ENCODE measurements at places on chromosomes 7 and 10. TPM values are rescaled to one million over a fixed set of nuclear protein-coding genes. Genes with fewer than 3 reads are reported as not detected.

The C7orf33 gene
- total RNA-seq: not detected

The SYNPO2L gene
- total RNA-seq: 0.11 TPM

The ANKRD30A gene
- total RNA-seq: not detected

The TRIL gene
- 5.8 TPM for total RNA-seq

The SPDYE16 gene
- total RNA-seq: not detected

The IFIT2 gene
- total RNA-seq: 0.40 TPM

The VSTM4 gene
- total RNA-seq: 0.73 TPM

The FBXO24 gene
- 0.59 TPM for total RNA-seq

The PRKG1 gene
- 15.2 TPM for total RNA-seq

The CHST15 gene
- total RNA-seq: 9.4 TPM

The EEPD1 gene
- total RNA-seq: 7.8 TPM

The LIPM gene
- total RNA-seq: not detected

The CTAGE4 gene
- total RNA-seq: 9.8 TPM

The GIMAP5 gene
- not detected for total RNA-seq

The NFE2L3 gene
- 62.6 TPM for total RNA-seq

The MAPK8 gene
- 71.3 TPM for total RNA-seq

The CNNM1 gene
- 0.57 TPM for total RNA-seq

The TMEM196 gene
- total RNA-seq: 0.07 TPM

The SPAG6 gene
- total RNA-seq: 0.34 TPM

The BUD31 gene
- 121 TPM for total RNA-seq

The ACHE gene
- 4.8 TPM for total RNA-seq

The MMRN2 gene
- 1.2 TPM for total RNA-seq

The CFAP46 gene
- total RNA-seq: 4.8 TPM

The DAGLB gene
- 27.0 TPM for total RNA-seq

The GPR26 gene
- 0.09 TPM for total RNA-seq

The TAS2R5 gene
- total RNA-seq: 1.5 TPM

The SEMA3A gene
- total RNA-seq: 42.3 TPM

The RALA gene
- 68.5 TPM for total RNA-seq
